IMR-90 (cell line): ENCODE measurements at places on chromosomes 7 and 10.

DNA sequence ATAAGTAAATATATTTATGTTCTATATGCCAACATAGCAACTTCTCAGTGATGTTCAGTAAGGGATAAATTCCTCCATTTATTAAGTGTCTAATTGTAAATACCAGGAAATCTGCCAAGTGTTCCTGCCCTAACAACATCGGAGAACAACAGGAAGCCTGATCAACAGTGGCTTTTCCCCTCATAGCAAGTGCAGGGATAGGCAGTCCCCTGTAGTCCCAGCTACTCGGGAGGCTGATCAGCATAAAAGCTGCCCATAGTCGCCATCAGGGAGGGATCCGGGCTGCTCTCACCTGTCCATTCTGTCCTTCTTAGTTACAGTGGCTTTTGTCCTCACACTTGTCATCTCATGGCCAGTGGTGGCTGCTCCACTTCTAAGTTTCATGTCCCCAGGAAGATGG, 141.3 kb downstream of the IDE start:
- no peak for DNase-seq

GRCh38 chr10:99945263-99945662, 64.5 kb downstream of the DNMBP start:
- DNase-seq: peak; percentile 93

DNA sequence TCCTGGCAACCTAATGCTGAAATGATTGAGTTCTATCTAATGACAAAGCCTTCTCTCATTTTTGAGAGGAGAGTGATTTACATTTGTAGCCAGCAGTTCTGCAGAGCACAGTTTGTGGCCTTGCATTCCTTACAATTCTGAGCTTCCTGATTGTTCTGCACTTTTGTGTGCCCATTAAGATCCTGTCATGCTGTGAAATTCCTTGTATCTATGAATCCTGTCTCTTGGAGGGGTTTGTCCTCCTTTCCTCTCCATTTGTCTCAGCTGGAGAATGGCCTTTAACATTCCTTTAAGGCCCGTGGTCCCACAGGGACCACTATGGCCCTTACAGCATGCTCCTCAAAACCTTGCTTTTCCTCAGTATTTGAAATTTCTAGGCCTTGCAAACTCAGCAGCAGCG, 10.4 kb downstream of the KLHL7 start:
- DNase-seq: no peak

DNA sequence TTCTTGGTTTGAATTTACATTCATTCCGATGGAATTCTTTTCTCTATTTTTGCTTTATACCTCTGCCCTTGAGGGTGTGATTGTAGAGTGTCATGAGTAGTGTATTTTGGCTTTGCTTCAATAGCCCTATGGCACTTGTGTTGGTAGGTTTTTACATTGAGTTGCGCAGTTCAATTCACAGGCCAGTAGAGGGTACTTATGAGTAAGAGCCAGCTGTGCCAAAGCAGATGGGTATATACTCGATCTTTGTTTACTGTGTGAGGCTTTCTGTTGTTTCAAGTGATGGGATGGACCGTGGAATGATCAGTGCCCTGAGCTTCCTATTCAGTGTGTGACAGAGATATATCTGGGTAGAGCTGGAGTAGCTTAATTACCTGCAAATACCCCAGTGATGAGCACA, 4.3 kb upstream of the AKR1C3 start:
- peak; percentile 28 for DNase-seq

- no peak for DNase-seq
These were observed 173.5 kb upstream of the ADCY1 start for GRCh38 chr7:45400680-45401079.

DNA sequence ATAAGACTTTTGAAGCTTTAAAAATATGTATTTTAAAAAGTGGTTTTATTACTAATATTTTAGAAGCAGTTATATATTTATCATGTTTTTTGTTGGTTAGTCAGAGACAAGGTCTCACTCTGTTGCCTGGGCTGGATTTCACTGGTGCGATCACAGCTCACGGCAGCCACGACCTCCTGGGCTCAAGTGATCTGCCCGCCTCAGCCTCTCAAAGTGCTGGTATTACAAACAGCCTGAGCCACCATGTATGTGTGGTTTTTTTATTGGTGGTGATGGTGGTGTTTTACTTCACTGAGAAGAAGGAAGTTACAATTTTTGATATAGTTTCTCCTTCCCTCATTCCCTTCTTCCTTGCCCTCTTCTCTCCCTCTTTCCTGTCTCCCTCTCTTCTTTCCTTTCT, 13.4 kb downstream of the NHLRC2 start:
- DNase-seq: no peak

DNA sequence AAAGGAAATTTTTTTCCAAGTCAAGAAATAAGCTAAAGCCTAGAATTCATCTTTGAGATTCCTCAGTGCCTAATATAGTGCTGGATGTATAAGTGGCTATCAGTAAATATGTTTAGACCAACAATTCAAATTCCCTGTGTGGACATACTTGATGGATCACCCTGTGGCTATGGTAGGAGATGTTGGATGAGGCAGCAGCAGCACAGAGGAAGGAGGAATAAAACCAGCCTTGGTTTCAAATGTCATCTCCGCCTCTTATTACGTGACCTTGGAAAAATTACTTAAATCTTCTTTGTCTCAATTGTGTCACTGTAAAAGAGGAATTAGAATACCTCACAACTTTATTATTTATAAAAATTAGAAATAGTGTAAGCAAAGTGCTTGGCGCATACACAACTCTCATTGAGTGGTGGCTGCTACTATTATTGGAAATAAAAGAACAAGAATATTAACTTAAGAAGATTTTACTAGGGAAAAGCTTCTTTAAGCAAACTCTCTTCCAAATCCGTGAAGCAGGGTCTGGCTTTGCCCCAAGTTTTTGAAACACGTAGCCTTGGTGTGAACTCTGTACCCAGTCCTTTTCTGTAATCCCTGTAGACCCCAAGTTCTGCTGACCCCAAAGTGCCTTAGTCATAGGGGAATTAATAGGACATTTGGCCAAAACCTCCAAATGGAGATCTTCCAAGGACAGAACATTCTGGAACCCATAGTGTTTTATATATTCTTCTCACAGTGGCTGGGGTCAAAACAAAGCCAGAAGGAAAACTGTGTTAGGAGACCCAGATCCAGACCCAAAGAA, 283.8 kb downstream of the PTEN start:
- DNase-seq: no peak

GRCh38 chr10:79092292-79092896, 23.6 kb downstream of the ZMIZ1 start:
- no peak for DNase-seq

DNA sequence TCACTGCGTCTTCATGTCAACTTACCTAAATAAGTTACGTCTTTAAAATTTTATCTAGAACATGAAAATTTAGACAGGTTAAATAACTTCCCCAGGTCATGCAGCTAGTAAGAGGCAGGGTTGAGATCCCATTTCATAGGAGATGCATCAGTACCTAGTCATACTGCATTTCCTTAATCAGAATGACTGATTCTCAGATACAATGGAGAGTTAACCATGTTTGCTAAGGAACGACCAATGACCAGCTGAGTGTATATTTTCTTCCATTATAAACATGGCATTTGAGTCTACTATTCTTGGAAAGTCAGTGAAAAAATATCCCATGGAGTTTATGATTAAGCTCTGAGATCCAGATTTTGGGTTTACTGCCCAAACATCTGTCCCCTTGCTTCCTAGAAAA, 39.6 kb downstream of the ENTPD1 start:
- peak; percentile 36 for DNase-seq

DNA sequence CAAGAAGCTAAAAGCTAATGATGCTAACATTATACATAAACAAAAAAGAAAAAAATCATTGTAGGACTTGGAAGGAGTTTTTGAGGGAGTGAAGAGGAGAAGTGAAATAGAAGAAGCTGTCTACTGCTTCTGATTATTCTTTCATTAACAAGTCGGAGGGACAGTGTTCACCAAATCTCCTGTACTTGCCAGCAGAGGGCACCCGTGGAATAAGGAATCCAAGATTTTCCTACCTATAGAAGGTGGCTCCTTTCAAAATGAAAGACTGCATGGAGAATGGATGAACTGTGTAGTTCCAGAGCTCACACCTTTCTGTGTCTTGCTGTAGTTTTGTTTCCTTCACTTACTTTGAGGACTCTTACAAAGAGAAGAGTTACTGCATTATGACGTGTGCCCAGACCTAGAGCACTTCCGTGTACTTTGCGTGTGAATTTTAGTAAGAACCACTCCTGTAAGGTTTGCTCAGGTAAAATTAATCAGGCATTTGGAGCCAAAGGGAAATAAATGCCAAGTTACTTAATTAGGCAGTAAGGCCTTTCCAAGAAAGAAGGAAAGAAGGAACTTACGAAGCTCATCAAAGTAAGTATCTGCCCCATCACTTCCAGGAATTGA, 145.1 kb downstream of the SEMA3D start:
- peak; percentile 69 for DNase-seq

DNA sequence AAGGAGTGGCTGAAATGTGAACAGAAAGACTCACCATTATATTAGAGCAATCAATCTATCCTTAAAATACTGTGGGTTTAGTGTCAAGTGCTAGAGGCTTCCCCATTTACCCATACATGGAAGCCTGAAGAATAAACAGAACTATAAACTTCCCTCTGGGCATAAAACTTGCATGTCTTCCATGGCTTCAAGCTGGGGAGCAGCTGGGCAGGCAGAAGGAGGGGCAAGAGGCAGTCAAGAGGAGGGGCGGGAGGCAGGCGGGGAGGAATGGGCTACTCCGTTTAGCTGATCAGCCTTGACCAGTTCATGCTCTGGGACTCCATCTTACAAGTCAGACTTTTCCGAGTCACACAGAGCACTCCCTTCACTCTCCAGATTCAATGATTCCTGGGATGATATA, 3.5 kb upstream of the PRSS1 start:
- DNase-seq: no peak

- DNase-seq: no peak
These were observed 384.7 kb downstream of the MDFIC start for GRCh38 chr7:115306586-115306985.

DNA sequence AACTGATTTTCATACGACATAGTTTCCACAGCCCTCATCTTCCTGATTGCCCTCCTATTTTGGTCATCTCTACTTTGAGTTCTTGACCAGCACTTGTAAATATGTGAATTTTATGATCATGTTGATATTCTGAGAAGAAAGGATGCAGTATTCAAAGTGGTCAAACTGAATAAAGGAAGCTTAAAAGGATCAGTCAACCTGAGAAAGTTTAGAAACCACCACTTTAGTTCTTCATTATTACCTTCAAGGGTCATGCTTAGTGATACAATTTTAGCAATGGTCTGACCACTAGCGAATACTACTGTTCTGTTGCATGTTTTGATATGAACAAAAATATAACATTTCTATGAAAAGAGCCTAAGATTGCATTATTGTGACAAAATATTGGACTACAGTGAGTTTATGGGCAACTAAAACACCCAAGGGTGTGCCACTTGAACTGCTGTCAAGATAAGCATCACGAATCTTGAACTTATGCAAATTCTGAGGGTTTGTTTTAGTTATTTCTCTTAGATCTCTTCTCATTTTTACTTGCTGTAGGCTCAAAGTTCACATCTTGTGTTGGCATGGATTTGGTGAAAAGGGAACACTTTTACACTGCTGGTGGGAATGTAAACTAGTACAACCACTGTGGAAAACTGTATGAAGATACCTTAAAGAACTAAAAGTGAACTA, 247.7 kb downstream of the IPMK start:
- no peak for DNase-seq

- DNase-seq: no peak
These were observed 18.3 kb upstream of the ZNF12 start for GRCh38 chr7:6725003-6725402.

- no peak for DNase-seq
These were observed 127.1 kb downstream of the AOAH start for GRCh38 chr7:36597090-36597773.

GRCh38 chr7:24728503-24729364, 28.5 kb downstream of the GSDME start:
- peak; percentile 24 for DNase-seq

DNA sequence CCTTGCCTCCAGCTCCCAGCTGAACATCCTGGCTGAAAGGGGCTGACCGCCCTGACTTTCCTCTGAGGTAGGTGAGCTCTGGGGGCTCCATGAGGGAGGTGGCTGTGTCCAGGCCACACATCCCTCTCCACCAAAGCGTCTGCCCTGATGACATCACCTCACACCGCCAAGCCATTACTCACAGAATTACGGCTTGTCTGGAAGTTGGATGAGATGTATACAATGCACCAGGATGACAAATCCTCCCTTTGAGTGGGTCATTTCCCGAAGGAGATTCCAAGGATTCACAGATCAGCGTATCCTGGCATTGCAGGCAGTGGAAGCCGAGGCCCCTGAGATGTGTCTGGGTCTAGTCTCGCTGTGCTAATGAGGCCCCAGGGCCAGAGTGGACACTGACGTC, 15.1 kb upstream of the RET start:
- DNase-seq: peak; percentile 9

GRCh38 chr7:43879477-43879876, 10.2 kb upstream of the MRPS24 start:
- peak; percentile 93 for DNase-seq

DNA sequence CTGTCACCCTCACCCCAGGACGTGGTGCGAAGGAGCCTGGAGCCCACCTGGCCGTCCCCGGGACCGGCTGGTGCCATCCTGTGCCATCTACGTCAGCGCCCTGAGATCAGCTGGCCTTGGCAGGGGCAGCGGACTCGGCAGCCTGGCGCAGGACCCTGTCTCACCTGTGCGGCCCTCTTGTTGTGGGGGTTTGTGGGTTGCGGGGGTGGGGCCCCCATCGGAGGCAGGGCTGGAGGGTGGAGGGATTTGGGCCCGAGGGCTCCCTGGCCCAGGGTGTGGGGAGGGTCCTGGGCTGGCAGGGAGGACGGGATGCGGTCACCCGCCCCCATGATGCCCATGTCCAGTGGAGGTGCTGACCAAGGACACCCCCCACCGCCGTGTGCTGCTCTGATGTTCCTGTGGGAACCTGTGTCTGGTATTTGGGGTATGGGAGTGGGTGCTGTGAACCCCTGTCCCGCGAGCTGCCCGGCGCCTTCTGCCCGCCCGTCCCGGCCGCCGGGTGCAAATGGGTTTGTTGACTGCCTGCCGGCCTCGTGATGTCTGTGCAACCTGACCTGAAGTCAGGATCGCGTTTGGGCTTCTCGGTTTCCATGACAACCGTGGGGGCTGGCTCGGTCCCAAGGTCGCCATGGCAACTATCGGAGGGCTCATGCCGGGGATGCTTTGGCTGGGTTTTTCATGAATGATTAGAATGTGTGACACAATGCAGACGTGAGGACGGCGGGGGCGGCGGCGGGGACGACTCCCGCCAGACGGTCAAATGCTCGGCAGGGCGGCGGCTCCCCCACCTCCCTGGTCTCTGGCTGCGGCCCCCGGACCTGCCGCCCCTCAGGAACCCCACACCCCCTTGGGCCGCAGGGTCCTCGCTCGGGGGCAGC, 7.3 kb downstream of the MAFK start:
- peak; percentile 97 for DNase-seq

- no peak for DNase-seq
These were observed 250.5 kb downstream of the NSUN6 start for GRCh38 chr10:18400906-18401245.

DNA sequence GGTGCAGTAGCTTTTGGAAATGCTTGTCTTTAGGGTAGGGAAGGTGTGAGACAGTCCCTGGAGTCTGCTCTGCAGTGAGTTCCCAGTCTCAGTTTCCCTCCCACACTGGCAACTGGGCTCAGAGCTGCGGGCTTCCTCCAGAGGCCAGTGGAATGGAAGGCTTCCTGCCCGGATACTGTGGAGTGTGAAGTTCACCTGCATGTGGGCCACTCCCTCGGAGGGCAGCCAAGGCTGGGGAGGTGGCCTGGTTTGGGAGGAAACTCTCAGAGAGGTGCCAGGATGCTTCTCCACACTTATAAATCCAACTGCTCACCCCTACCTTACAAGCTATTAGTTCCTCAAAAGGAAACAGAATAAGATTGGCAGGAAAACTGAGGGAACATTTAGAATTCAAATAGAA, 18.1 kb upstream of the UBE2H start:
- DNase-seq: no peak
